Stimulated activated CD8-positive, alpha-beta memory T cell treated with anti-CD3 and anti-CD28 coated beads, Interleukin-15, amount 100 ng/mL, for 24 hours (primary cell): ENCODE measurements at places on chromosomes 2 and 18.

- DNase-seq = no peak
Measured at GRCh38 chr2:70807102-70807827, 13.1 kb downstream of the CLEC4F start.

- DNase-seq = no peak
Measured at GRCh38 chr18:54774423-54774822, 53.9 kb upstream of the RAB27B start.

GRCh38 chr2:147482916-147483669, 361.7 kb upstream of the ACVR2A start:
- no peak for DNase-seq

DNA sequence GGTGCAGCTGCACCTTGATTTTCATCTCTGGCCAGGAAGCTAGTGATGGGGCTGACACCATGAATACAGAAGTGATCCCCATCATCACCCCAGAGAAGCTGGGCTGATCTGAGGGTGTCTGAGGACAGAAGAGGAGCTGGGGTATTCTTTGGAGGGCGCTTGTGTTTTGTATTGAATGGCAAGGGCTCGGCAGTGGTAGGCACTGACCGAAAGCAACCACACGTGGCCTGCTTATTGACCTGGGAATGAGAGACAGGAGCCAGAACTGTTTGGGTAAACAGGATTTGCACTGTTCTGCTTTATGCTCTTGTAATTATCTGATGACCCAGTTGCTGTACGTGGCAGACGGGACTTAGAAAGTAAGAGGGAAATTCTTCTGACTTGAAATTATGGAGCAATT, 62.6 kb upstream of the RPL31 start:
- no peak for DNase-seq

DNA sequence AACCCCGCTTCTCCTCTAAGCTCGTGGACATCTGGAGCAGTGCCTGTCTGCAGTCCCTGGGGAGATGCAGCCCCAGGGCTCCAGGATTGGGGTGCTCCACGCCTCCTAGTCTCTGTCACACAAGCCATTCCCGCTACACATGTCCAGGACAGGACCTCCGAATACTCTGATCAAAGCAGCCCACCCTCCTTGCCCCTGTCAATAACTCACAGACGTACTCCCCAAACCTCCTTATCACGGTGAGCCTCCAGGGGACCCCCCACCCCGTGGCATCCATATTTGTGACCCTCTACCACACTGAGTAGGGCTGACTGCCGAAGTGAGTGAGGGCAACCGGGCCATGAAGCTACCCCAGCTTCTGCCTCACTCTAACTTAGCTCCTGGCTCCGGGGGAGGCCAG, 727.7 kb downstream of the GALR1 start:
- DNase-seq = no peak

- DNase-seq = no peak
Measured at GRCh38 chr2:56981554-56981953, 797.8 kb downstream of the CCDC85A start.

- no peak for DNase-seq
Measured at GRCh38 chr2:108593547-108594098, 59.4 kb downstream of the LIMS1 start.

DNA sequence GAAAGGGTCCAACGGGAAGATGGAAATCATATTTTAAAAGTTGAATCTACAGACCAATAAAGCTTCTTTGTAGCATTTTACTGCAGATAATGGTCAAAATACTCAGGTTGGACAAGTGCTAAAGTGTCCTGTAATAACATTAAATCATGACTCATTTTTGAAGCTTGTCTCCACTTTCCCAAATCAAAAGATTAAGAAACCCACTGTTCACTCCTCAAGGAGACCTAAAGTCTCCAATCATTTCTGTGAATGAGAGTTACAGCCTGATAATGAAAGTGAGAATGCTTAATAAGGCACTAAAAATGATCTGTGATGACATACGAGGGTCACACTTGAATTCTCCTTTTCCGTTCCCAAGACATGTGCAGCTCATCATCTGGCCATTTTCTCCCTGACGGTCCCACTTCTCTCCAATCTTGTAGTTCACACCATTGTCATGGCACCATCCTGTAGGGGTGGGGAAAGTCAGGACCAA, 53.4 kb downstream of the ATIC start:
- no peak for DNase-seq

DNA sequence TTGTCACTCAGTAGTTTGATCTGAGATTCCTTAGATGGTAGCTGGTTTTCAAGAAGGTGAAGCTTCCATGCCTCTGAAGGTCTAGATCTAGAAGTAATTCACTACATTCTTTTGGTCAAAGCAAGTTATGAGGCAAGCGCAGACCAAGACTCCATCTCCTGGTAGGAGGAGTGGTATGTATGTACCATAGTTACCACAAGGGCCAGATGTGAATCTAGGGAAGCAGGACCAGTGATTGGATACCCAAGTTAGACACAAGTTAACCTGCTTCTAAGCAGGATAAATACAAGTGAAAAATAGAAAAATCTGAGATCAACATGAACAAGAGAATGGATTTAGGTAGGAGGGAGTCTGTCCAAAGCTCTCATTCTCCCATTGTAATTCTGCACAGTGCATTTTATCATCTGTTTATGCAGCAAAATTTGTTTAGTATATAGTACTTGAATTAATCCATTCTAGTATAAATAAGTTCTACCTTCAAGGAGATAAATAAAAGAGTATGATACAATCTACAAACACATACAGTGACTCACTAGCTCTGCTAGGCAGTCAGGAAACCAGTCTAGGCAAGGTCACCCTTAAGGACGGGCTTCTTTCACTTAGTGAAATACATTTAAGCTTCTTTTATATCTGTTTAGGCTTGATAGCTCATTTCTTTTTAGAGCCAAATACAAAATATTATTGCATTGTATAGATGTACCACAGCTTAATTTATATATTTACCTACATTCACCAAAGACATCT, 14.2 kb upstream of the DOCK10 start:
- no peak for DNase-seq

GRCh38 chr18:50560681-50561629, 1.1 kb downstream of the MAPK4 start:
- DNase-seq = no peak

DNA sequence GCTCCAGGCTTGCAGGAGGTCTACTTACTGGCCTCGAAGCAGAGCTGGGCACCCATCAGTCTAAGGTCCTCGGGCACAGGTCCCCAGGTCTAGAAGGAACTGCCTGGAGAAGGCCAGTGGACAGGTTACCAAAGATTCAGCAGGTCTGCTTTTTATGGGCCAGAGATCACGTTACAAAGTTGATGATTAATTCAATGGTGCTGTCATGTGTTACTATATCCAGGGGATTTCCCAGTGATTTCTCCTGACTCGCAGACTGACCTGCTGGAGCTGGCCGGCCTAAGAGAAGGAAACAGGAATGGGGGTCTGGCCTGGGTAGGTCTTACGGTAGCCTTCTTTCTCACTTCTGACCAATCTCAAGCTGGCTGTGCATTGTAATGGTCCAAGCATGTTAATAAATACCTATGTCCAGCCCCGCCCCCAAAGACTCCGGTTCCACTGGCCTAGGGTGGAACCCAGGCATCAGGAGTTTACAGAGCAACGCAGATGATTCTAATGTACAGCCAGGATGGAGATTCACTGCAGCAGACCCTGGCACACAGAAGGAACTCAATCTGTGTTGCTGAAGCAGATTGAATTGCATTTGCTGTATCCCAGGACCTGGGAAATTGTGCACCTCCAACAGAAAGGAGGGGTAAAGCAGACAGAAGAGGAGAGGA, at the start of gene NEURL3:
TSS of gene NEURL3 (minus strand) at position 127 of the 659 bp plus-strand sequence. CDS start at position 56, 71 bp downstream.
- DNase-seq = no peak

DNA sequence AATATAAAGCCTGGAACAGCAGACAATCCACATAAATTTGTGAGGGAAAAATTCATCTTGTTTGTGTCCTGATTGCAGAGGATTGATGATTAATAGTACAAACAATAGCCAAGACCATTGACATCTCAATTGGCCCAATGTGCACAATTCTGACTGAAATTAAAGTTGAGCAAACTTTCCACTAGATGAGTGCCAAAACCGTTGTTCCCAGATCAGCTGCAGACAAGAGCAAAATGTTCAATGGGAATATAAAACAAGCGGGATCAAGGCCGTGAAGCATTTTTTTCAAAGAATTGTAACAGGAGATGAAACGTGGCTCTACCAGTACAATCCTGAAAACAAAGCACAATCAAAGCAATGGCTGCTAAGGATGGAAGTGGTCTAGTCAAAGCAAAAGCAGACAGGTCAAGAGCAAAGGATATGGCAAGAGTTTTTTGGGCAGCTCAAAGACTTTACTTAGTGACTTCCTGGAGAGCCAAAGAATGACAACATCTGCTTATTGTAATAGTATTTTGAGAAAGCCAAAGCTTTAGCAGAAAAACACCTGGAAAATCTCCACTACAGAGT, 55.9 kb upstream of the KIF5C start:
- DNase-seq = no peak

DNA sequence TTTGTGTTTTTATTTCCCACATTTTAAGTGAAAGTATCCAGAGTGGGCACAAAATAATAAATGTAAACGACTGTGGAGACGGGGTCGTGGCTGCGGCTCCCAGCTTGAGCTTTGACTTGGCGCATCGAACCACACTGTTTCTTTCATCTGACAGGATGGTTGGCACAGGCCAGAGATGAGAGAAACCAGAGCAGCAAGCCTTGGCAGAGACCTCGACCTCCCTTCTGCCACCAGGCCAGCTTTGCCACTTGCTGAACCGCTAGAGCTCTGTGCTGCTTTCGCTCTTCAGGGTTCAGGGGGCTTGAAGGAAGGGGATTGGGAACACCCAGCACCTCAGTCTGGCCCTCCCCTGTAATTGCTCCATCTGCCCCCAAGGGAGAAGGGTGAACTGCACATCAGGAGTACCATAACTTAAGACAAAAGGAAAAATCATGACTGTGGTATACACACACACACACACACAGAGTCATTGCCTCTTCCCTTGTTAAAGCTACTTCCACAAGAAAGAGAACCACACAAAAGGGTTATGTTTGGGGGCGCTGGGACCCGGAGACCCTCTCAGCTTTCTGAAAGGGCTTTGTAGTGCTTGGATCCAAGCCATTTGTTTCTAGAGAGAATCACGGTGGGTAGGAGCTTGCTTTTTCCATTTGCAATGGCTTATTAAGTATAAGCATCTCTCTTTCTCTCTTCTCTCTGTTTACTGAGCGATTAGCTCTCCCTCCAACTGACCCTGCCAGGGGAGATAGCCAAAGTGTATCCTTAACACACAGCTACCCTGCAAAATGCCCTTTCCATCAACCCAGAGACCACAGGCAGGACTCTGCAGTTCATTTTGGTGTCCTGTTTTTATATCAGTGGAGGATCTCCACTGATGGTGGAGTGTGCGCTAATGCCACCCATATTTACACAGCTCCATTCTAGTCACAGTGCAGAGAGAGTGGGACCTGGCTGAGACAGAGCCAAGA, 23.0 kb downstream of the POU3F3 start:
- no peak for DNase-seq

DNA sequence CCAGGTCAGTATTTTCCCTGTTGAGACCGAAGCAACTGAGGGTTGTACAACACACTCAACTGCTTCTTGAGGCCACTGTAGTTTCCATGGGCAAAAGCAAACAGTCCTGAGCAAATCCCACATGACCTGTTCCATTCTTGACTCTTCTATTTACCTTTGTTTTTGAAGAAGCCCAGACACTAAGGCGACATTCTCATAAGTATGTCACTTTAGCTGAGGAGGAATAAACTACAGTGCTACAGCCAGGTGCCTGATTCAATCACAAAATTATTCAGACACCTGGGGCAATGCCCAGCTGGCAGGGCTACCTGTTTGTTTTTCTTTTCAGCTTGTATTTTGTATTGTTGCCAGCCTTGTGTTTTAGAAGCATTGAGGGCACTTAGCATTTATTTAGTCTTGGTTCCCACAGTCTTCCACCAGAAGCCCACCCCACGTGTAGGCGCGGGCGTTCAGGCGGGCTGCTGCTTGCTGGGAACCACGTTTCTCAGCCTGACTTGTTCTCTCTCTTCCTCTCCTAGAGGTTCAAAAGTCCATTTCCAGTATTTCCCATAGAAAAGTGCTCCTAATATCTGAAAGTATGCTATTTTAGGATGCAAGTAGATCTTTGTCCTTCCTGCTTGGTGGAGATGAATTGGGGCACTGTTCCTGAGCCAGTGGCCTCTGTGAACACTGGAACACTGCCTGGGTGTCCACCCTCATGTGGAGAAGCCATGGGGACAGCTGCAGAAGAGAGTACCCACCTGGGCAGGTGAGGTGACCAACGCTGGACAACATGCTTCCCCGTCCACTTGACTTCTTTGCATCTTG, 99.0 kb upstream of the COPS8 start:
- DNase-seq = no peak

- no peak for DNase-seq
Measured at GRCh38 chr2:171568089-171568488, 45.8 kb downstream of the CYBRD1 start.

DNA sequence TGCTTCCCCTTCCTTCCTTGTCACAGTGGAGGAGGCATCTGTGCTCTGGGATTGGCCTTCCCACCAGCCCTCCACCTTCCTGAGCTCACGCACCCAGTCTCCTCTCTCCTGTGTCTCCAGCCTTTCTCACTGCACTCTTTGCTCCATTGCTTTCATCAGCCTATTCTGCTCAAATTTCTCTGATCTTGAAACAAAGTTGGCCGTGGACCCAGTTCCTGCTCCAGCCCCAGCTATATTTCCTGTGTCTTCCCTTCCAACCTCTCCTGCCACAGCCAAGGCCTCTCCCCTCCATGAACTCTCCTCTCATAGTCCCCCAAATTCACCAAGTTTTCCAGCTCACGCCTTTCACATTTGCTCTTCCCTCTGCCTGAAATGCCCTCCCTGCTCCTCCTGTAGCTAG, 226.6 kb upstream of the AGAP1 start:
- no peak for DNase-seq

DNA sequence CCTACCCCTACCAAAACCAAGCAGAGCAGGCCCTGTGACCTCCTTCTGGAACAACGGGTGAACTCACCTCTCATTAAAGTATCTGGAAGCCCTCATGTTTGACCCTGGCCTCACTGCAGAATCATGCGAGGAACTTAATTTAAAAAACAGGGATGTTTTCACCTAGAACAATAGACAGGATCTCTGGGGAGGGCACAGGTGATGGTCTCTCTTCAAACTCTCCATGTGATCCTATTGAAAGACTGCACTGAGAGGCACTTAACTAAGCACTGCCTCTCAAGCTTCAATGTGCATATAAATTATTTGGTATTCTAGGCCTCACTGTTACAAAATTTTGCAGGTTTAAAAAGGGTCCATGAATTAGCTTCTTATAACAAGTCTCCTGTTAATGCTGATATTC, 7.5 kb downstream of the ZNF519 start:
- DNase-seq = no peak

- no peak for DNase-seq
Measured at GRCh38 chr2:150735894-150736498, 248.5 kb upstream of the RND3 start.
